Stimulated activated naive CD4-positive, alpha-beta T cell (primary cell): ENCODE measurements at places on chromosomes 3 and 15.

DNA sequence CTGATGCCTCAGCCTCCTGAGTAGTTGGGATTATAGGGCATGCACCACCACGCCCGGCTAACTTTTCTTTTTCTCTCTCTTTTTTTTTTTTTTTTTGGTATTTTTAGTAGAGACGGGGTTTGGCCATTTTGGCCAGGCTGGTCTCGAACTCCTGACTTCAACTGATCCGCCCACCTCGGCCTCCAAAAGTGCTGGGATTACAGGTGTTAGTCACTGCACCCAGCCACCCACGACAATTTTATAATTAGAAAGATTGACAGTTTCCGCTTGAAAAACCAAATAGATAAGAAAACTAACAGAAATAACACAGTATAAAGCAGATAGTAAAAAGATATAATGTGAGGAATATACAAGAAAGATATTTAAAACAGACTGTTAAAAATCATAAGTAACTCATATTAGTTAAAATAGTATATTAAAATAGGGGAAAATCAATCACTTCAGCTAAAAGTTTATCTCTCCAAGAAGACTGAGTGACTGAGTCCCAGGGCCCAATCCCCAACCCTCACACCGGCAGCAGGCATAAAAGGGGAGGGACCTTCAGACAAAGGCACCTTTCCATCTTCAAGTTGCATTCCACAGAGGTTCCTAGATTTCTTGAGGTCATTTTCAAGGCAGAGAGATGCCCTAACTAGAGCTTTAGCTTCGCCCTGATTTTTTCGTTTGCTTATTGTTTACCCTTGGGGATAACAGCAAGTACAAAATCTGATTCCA, 1.4 kb upstream of the WHAMM start:
- DNase-seq, result no peak

GRCh38 chr3:194792368-194792767, 106.7 kb downstream of the FAM43A start:
- DNase-seq, result no peak

- DNase-seq, result peak; percentile 35
Observed at GRCh38 chr15:40906091-40906990, 12.1 kb downstream of the VPS18 start.

GRCh38 chr3:46298871-46299607, 54.9 kb upstream of the CCR2 start:
- DNase-seq, result no peak

DNA sequence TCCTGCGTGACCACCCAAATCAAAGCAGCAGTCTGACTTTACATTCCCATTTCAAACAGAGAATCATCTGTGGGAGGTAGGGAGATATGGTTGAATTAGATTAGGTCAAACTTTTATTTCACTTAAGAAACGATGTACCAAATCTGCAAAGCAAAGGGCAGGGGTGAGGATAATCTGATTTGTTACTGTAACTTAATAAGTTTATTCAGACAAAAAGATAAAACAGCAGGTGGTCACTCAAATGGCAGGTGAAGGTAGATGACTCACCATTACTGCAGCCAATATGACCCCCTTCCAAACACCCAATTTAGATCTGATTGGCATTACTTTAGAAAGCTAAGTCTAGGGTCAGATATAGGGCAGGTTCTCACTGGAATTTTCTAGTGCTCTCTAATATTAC, 651.0 kb upstream of the NAALADL2 start:
- DNase-seq, result no peak
